ENCODE measurements at places on chromosomes 2 and 18. TPM values are rescaled to one million over a fixed set of nuclear protein-coding genes. Genes with fewer than 3 reads are reported as not detected.
A peak's percentile ranks its signal among the peaks of the same experiment; 100 is the strongest.

- peaks cover 34% of the 10 kb centered on the region for H3K27me3 ChIP-seq
- DNase-seq: peak; percentile 32
- peak within 1 kb of the TSS; percentile 17 for H3K27ac ChIP-seq
Measured at GRCh38 chr2:153871231-153872221, at the start of gene GALNT13. TSS of gene GALNT13 (plus strand) at chr2:153871922.

DNA sequence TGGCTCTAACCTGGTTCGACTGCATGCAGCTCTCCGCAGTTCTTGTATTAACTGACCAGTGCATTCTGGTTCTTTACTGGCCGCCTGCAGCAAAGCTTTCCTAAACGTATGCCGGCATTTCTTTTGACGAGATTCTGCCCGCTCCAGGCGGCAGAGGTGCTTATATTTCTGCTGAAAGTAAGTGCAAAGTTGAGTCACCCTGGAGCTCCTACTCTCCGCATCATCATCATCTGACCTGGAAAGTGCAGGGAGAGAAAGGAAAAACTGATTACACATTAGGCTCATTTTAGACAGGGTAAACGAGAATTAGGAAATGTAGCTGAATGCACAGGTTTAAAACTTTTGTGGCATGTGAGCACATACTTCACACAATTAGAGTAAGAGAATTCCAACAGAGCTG lies 57.9 kb downstream of the INO80D start:
- no peak for DNase-seq
- no peaks in the 10 kb centered on the region for H3K27me3 ChIP-seq
- H3K4me3 ChIP-seq: no peak overlapping the region

DNA sequence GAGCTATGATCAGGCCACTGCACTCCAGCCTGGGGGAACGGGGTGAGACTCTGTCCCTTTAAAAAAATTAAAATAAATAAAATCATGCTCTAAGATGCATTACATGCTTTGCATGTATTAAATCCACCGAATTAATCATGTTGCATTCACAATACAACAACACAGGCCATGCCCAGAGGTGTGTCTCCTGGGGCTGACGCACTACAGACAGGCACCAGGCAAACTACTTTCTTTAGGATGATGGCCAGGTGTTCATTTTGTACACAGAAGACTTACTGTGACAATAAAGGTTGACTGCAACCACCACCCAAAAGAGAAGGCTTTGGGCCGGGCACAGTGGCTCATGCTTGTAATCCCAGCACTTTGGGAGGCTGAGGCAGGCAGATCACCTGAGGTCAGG lies 226.8 kb upstream of the PXDN start:
- H3K4me1 ChIP-seq: no peaks in the 10 kb centered on the region
- H3K27me3 ChIP-seq: peaks cover 4% of the 10 kb centered on the region
- DNase-seq: no peak
- no peaks in the 10 kb centered on the region for H3K36me3 ChIP-seq
- no peak overlapping the region for H3K4me3 ChIP-seq

- peak overlapping the region; percentile 65 for H3K27ac ChIP-seq
- H3K4me1 ChIP-seq: peaks cover 5% of the 10 kb centered on the region
Measured at GRCh38 chr2:8631465-8632005, 50.3 kb upstream of the ID2 start.

- no peaks in the 10 kb centered on the region for H3K27me3 ChIP-seq
Measured at GRCh38 chr2:61626827-61627226, 88.7 kb upstream of the XPO1 start.

DNA sequence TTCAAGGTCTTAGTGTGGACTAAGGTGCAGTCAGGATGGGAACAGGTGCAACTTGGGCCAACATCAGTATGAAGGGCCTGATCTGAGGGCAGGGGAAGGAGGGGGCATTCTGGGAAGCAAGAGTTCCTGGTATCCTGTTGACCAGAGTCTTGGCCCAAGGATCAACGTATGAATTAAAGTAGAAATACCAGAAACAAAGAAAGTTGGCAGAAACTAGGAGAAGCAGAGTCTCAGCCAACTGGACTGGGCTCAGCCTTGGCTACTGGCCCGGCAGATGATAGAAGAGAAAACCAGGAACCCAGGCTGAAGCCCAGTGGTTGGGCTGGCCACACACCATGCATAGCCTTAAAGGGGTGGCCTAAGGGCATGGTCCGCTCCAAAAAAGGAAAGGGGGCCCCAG lies 2.3 kb downstream of the CETN1 start:
- no peaks in the 10 kb centered on the region for H3K4me1 ChIP-seq
- no peak overlapping the region for H3K27ac ChIP-seq
- H3K27me3 ChIP-seq: no peaks in the 10 kb centered on the region
- no peak for DNase-seq
- no peaks in the 10 kb centered on the region for H3K36me3 ChIP-seq
- H3K4me3 ChIP-seq: no peak overlapping the region

- H3K27ac ChIP-seq: peak within 1 kb of the TSS; percentile 75
- H3K36me3 ChIP-seq: peaks cover 2% of the 10 kb centered on the region
- peaks cover 21% of the 10 kb centered on the region for H3K4me1 ChIP-seq
Measured at GRCh38 chr2:202265467-202266277, at the start of gene NOP58. TSS of gene NOP58 (plus strand) at chr2:202265763. CDS start at chr2:202265942, 179 bp downstream.

- no peak for DNase-seq
- peaks cover 12% of the 10 kb centered on the region for H3K4me1 ChIP-seq
- H3K4me3 ChIP-seq: peak overlapping the region; percentile 79
- no peaks in the 10 kb centered on the region for H3K36me3 ChIP-seq
Measured at GRCh38 chr2:73112026-73112912, 479 bp downstream of the RAB11FIP5 start.

DNA sequence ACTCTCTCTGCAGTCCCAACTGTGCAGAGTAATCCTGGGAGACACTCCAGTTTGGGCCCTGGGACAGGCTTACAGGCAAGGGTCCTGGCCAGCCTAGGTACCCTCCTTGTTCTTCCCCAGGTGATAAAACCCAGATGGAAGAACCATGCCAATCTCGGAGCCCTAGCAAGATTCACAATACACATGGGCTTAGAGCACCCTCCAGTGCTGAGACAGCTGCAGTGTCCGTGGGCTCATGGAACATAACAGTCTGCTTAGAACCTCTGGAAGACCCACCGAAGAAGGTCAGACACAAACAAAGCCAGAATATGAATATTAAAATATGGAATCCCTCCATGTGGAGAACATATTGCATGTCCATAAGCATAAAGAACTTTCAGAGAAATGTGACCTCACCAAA lies 568.1 kb downstream of the KCNJ3 start:
- DNase-seq: no peak
- H3K36me3 ChIP-seq: no peaks in the 10 kb centered on the region
- no peak overlapping the region for H3K27ac ChIP-seq

Gene RTP5
- 0.60 TPM for total RNA-seq

Gene UGT1A10
- not detected for total RNA-seq

Gene LINC00305
- not detected for total RNA-seq

Gene PTPRM
- 6.5 TPM for total RNA-seq

Gene MYL1
- total RNA-seq: not detected

Gene EN1
- not detected for total RNA-seq

Gene COMMD1
- total RNA-seq: 21.5 TPM
